ENCODE measurements at places on chromosomes 12 and 14. TPM values are rescaled to one million over a fixed set of nuclear protein-coding genes. Genes with fewer than 3 reads are reported as not detected.

- H3K4me1 ChIP-seq, result no peaks in the 10 kb centered on the region
- no peaks in the 10 kb centered on the region for H3K27me3 ChIP-seq
- H3K36me3 ChIP-seq, result no peaks in the 10 kb centered on the region
- H3K4me3 ChIP-seq, result no peak overlapping the region
- H3K27ac ChIP-seq, result no peak overlapping the region
- DNase-seq, result no peak
These were observed 197.2 kb upstream of the TMPO start for GRCh38 chr12:98317939-98318899.

GRCh38 chr12:51717326-51717925 is 126.4 kb downstream of the SCN8A start:
- DNase-seq, result no peak

Gene DNAJC22
- total RNA-seq, result 0.37 TPM

Gene WNT1
- total RNA-seq, result not detected

Gene GLT8D2
- 38.4 TPM for total RNA-seq

GRCh38 chr12:5251786-5252185 is 180.1 kb upstream of the NTF3 start:
- no peak overlapping the region for H3K4me3 ChIP-seq
- H3K4me1 ChIP-seq, result no peaks in the 10 kb centered on the region
- no peaks in the 10 kb centered on the region for H3K36me3 ChIP-seq
